ENCODE measurements at places on chromosomes 3 and 15.

DNA sequence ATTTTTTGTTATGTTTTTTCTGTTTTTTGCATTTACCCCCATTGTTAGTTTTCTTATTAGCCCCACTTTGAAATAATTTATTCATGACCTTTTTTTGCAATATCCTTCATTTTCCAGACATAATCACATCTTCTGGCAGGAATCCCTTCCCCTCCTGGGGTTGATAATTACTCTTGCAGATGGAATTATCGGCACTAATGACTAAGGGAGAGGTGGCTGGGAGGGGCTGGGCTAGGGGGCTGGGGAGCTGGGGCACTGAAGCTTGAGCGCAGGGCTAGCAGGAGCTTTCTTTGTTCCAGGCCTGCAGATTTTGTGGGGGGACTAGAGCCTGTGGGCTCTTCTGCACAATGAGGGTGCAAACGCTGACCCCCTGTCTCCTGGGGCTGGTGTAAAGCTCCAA lies 77.8 kb downstream of the RAB11A start:
- DNase-seq, result no peak

GRCh38 chr15:42104095-42104891 lies 9.9 kb upstream of the PLA2G4D start:
- DNase-seq, result no peak

- no peak for DNase-seq
Measured at GRCh38 chr15:50968353-50968752, 59.9 kb downstream of the AP4E1 start.

DNA sequence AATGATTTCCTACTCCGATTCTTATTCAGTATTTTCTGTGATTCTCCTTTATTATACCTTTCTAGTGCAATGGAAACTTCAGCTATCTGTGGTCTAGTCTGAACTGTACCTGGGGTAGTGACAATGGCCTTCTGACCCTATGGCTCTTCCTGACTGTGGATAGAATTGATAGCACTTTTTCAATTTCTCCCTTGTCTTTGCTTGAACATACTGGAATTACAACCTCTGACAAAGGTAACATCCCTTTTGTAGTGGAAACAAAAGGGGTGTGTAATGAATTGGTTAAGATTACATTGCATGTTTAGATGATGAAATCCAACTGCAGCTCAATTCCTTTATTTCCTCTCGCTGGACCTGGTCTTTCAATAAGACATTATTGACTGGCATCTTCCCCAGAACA lies 21.0 kb upstream of the SOX2 start:
- DNase-seq, result no peak

DNA sequence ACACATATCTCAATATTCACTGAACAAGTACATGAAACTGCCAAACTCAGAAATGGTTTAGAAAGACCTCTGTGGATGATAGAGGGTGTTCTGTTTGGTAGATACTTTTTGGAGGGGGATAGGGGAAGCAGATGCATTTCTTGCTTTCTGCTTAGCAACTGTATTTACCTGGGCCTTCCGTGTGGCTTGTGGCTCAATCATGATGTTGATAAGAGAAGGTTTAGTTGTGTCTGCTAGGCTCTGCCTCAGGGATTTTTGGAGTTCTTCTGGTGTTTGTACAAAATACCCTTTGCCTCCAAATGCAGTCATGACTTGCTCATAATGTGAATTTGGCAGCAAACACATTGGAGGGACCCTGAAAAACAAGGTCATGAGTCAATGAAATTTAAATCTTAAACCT lies 38.2 kb downstream of the HACL1 start:
- DNase-seq, result no peak

- DNase-seq, result no peak
Measured at GRCh38 chr3:197709135-197709534, 27.6 kb downstream of the RUBCN start.

DNA sequence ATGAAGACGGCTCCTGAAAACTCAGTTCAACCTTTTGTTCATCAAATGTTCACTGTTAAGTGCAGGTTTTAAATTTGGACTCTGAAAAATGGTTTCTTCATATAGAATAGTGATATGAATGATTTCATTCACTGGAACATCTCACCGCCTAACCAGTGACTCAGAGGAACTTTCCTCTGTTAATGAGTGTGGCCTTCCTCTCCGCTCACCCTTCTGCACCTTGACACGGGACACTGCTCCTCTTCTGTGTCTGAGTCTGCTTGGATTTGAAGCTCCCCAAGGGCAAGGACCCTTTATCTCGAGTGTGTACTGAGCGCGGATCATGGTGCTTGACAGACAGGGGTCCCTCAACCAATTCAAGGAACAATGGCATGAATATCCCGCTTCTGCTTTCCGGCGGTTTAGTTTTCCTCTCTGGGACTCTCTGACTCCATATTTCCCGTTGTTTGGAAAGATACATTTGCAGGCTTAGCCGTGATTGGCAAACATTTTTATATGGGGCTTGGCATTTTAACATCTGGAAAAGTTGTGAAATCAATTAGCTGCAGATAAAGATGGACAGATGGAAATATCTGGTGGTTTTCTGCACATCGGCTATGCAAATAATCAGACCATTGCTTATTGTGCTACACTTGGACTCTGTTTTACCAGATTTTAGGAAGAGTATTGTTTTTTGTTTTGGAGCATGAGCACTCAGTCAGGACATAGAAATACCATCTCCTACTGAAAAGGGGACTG lies 20.9 kb downstream of the KBTBD8 start:
- no peak for DNase-seq

- no peak for DNase-seq
Measured at GRCh38 chr15:38217191-38217595, 35.4 kb upstream of the SPRED1 start.
